ENCODE measurements at places on chromosomes 12 and 14.

GRCh38 chr12:104154286-104154685, 16.3 kb upstream of the NFYB start:
- no peak for DNase-seq

DNA sequence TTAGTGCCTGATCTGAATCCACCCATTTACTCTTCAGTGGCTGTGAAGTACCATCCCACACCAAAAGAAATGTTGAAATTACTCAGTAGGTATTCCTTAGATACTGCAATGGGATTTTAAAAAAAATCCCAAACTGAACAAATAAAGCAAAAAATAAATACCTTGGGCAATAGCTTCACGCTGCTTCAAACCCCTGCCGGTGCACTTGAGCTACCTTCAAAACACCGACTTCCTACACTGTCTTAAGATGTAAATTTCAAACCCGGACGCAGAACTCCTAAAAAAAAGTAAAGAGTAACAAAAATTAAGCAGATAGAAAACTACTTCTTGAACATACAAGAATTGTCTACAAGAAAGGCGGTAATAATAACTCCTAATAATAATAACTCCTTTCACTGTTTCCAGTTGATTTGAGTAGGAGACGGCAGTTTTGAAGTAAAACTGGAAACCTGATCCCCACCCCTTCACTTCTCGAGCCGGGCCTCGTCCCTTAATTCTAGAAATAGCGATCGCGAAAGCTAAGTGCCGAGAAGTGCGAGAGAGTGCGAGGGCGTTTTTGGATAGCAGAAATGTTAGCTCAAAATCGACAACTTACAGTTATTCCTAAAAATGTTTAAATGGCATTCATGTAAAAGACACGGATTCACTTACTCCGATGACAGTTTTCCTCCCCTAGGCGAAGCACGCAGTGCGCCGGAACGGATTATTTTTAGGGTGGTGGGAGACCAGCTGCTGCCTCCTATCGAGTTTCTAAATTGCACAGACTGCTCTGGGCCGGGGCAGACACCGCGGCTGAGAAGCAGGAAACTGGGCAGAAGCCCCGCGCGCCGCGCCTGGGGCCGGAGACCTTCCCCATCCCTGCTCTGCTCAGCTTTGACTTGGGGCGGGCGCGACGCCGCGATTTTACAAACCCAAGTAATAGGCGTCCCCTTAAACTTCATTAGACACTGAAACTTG, at the start of gene ABCC9:
Gene ABCC9 (minus strand): TSS at position 878 of the 957 bp plus-strand sequence. CDS start 4,752 bp downstream, outside the sequence.
- no peak for DNase-seq

DNA sequence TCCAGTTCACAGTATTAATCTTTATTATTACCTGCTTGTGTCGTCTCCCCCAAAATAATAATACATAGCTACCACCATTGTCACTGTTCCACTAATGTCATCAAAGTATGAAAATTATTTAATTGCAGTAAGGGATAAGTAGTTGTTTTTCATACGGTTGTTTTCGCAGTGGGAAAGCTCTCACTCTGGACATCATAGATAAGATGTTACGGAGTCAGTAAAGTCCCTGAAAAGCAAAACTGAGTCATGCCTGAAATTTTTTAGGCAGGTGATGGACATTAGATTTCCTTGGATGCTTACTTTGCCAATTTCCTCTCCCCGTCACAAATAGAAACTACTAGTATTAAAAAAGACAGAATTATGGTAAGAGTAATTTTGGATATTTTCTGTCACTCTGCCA, 13.2 kb downstream of the PNP start:
- DNase-seq = no peak

DNA sequence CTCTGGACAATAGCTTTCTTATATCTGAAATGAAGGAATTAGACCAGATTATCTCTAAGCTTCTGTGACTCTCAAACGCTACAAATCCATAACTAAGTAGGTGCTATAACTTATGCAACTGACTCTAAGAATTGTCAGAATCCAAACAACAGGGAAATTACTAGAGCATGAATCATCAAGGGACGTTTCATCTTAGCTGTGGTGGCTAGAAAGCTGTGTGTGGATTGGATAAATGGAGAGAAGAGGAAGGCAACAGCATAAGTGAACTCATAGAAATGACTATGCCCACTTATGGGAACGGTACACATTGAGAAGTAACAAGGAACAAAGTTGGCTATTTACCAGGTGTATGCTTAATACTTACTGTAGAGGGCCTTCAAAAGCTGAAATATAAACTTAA, 96.0 kb upstream of the NEDD1 start:
- DNase-seq = no peak

DNA sequence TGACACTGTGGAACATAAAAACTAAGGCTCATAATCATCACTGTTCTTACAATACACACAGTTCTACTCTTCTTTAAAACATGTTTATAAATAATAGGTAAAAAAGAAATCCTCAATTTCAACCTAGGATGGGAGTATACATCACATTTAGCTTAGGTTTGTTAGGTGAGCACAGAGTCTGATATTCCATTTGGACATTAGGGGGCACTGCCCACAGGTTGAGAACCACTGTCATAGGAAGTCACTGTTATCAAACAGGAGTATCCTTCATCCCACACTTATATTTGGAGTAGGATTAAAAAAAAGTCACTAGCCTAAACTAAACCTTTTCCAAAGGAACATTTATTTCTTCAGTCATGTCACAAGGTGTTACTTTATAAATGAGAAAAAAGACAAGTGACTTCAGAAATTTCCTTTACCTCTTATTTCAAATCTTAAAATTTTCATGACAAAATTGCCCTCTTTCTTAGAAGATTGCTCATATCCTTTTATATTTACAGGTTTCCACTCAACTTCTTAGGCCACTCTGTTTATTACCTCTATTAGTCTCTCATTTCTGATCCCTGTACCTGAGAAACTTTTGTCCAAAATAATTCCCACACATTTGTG, 240.6 kb downstream of the CPNE8 start:
- no peak for DNase-seq

GRCh38 chr14:92532490-92533163, 19.0 kb downstream of the RIN3 start:
- no peak for DNase-seq

GRCh38 chr12:42539696-42540095, 49.9 kb downstream of the PRICKLE1 start:
- no peak for DNase-seq

DNA sequence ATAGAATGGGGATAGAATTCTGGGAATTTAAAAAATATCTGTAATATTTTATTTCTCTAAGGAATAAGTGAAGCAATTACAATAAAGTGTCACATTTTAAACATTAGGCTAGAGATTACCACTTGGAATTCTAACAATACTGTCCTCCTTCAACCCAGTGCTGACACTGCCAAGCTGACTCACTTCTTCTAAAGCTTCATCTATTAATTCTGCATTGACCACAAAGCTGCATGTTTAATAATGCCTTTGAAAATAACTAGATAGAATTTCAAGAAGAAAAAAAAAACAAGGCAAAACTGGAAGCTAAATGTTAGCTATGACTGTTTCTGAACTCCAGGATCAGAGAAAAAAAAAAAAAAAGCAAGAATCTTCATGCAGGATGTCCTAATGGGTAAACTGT, 970.7 kb upstream of the FBXO33 start:
- DNase-seq = no peak

DNA sequence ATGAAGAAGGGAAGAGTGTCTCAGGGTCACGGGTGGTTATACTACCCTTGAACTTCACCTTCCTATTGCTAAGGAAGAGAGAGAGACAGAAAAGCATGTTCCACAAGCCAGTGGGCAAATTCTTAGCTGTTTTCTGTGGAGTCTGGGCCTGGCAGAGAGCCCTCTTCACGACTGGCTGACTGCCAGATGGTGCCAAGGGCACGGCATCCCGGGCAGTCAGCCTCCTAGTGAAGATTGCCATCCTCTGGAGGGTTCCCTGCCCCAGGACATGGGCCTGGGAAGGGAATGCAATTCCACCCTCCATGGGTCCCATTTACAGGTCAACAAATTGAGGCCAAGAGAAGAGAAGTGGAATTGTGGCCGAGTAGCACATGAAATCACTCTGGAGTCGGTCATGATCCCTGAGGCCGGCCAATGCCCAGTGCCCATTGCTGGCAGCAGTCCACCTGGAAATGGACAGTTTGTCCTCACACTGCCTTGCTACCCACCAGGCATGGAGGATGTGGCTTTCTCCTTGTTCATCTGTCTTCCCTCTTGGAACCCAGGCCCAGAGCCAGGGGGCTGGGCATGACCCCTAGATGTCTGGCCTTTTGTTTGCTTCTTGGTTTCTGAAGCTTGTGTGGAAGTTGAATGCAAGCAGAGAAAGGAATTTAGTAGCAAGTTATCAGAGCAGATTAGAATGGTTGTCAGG, 9.9 kb downstream of the TUNAR start:
- no peak for DNase-seq

- DNase-seq = no peak
These were observed 5.6 kb upstream of the HMGA2 start for GRCh38 chr12:65818454-65819382.

DNA sequence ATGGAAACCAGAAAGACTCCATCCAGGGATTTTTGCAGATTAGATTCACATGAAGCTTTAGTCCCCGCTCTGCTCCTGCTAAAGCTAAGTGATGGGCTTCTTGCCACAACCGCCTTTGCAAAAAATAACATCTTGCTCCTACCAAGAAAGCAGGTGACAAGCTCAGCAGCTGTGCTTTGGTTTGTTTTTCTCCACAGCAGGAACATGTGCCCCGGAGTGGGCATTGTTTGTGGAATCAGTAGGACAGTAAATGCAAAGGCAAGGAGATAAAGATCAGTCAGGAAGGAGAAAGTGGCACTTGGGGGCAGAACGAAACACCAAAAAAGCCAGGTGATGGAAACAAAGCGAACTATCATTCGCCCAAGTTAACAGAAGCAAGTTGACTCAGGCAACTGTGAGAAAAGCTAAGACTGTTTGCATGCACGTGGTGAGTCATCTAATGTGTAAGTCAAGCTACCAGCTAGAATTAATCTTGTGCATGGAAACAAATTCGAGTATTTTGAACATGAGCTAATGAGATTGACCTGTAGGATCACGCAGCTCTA, 165.5 kb upstream of the PLXNC1 start:
- DNase-seq = no peak

GRCh38 chr12:113241191-113242025, 20.1 kb downstream of the TPCN1 start:
- DNase-seq = no peak

DNA sequence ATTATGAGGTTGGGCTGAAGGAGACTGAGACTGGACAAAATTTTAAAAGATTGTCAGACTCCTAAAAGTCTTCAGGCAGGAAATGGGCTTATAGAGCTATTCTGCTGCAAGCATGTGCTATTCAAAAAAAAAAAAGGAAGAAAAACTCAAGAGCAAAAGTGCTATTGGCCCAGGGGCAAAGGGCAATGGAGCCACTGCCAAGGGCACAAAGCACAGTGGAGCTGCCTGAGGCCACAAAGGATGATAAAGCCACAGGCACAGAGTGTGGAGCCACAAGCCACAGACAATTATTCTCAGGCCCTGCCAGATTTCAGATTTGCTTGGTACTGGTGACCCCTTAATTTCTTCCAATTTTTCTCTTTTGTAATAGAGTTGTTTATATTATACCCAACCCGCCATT, 29.6 kb upstream of the GRIN2B start:
- DNase-seq = no peak

GRCh38 chr14:80212023-80212397, 706 bp upstream of the DIO2 start:
- DNase-seq = no peak

GRCh38 chr14:71891970-71892369, 40.3 kb upstream of the RGS6 start:
- no peak for DNase-seq

DNA sequence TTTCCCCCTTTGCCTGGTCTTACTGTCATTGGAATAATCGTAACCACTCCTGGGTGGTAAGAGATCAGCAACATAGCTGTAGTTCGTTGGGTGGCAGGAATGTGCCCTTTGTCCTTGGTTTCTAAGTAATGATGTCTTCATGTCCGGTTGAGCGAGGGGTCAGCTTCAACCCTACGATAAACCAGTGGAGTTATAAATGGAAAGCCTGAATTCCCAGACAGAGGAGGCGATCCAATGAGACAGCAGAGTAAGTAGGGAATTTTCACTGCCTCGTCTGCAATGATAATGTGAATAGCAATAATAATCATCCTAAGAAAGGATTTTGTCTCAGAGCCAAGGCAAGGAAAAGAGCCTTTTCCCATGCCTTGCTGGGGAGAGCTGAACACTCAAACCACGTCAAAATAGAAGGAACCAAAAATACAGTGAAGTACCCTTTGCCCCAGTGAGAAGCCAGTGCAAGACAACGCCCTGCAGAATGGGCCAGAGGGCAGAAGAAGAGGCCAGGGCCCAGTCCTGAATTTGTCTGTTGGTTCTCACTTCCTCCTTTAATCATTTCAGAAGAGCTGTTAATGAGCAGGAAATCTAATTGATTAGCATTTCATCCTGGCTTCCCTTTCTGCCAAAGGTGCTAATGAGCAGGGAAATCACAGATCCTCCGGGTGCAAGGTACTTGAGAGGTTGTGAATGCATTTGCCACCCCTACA, 330.7 kb downstream of the CACNA1C start:
- DNase-seq = no peak

GRCh38 chr12:47779943-47780504, 7.0 kb downstream of the SLC48A1 start:
- no peak for DNase-seq

DNA sequence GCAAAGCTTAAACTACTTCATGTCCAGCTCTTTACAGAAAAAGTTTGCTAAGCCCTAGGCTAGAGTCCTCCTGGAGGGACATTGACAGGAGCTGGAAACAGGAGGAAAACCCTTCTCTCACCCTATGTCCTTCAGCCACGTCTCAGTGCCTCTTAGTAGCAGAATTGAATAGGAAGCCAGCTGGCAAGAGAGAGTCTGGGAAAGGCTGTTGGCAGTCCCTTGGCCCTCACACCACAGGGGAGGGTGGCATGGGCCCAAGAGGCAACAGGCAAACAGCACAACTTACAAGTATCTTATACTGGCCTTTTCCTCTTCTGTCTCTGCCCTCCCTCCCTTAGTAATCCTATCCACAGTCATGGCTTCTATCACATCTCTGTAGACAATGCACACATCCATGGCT, 27.7 kb upstream of the DHRS2 start:
- DNase-seq = no peak

- no peak for DNase-seq
These were observed 243.7 kb downstream of the BCAT1 start for GRCh38 chr12:24705216-24705615.

- no peak for DNase-seq
These were observed 147.0 kb upstream of the ARID2 start for GRCh38 chr12:45582536-45582935.

- no peak for DNase-seq
These were observed 164.7 kb downstream of the ADGRD1 start for GRCh38 chr12:131118371-131118770.

DNA sequence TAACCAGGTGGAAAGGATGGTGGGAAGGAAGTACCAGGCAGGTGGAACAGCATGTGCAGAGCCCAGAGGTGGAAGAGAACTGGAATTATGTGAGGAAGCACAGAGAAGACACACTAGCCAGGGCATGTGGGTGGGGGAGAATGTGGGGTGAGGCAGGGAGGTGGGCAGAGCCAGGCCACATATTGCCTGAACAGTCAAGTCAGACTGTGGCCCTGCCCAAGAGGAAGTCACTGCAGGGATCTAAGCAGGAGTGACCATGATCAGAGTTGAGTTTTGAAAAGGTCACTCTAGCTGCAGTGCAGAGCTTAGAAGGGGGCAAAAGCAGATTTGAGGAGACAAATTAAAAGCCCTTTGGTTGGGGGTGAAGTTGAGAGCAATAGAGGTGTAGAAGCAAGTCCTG, 114.0 kb upstream of the SLC38A2 start:
- no peak for DNase-seq
